SK-N-DZ (cell line): ENCODE measurements at places on chromosomes 13 and 19.

- DNase-seq, result no peak
Observed at GRCh38 chr19:33503030-33503429, 18.6 kb downstream of the PEPD start.

- DNase-seq, result no peak
Observed at GRCh38 chr13:69904784-69905183, 202.8 kb upstream of the ATXN8OS start.

- peak; percentile 17 for DNase-seq
Observed at GRCh38 chr13:76632401-76633044, 253.7 kb downstream of the KCTD12 start.

DNA sequence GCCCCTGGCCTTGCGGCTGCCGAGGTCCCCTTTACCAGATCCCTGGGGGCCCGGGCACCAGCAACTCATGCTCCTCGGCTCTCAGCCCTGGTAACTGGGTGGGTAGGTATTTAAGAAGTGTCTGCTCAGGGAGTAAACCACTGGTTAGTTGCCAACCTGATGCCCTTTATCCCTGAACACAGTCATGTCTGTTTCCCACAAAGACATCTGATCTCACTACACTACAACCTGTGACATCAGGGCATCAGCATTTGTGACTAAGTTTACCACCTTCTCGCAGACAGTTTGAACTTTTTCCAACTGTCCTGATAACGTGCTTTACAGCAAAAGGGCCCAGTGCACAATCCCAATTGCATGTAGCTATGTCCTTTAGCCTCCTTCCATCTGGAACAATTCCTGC is 22.0 kb downstream of the GGACT start:
- DNase-seq, result no peak

- no peak for DNase-seq
Observed at GRCh38 chr13:35841060-35841521, 290.1 kb downstream of the DCLK1 start.

DNA sequence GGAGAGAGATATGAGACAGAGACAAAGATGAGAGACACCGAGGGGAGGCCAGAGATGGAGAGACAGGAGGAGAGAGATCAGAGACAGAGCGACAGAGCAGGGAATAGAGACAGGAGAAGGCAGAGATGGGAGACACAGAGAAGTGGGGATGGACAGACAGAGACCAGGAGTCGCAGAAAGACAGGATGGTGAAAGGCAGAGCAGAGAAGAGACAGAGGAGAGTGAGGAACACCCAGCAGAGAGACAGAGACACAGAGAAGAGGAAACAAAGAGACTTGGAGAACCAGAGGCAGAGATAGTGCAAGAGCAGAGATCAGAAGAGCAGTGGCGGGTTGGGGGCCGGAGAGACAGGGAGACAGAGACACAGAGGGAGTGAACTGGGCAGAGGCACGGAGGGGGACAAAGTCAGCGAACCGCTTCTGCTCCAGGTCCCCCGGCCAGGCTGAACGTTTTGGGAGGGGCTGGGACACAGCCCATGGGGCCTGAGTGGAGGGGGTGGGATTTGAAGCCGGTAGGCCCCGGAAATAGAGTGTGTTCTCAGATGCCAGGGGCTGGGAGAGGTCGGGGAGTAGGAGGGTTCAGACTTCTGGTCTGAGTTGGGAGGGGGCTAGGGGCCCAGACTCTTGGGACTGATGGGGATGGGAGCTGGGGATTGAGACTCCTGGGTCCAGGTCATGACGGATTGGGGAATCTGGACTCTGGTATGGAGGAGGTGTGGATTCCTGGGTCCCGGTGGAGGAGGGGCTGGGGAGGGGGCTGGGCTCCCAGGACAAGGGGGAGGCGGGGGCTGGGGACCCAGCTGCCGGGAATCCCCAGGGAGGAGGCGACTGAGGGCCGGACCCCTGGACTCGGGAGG is 654 bp downstream of the ZNF579 start:
- DNase-seq, result no peak

- DNase-seq, result no peak
Observed at GRCh38 chr13:98524391-98524790, 52.5 kb downstream of the STK24 start.

DNA sequence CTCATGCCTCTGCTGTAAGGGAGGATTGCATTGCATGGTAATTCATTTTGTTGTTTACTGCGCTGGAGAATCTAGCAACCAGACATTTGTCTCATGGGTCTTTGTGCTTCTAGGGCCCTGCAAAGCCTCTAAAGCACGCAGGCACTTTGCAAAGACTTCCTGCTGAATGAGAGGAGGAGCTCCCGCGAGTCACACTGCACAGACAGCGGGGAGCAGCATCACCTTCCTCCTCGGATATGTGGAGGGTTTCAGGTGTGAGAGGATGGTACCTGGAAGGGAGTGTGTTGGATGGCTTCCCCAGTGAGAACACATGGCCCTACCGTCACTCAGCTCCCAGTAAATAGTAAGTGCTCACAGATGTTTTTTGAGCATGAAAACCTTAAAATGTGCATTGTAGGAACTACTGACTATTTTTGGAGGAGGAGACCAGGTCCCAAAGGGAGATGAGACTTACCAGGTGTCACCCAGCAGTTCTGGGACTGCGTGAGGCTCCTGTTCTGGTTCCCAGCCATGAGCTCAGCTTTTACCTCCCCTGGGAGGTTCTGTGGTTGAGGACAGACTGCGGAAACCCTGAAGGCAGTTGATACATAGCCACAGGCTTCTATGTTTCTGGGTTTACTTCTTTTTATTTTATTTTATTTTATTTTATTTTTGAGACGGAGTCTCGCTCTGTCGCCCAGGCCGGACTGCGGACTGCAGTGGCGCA is 278.0 kb downstream of the FGF9 start:
- no peak for DNase-seq

- DNase-seq, result no peak
Observed at GRCh38 chr19:48719263-48720171, at the start of gene MAMSTR. Gene MAMSTR (minus strand): TSS chr19:48719725. CDS start chr19:48719031, 694 bp downstream.
